ENCODE measurements at places on chromosomes 1 and 21.

DNA sequence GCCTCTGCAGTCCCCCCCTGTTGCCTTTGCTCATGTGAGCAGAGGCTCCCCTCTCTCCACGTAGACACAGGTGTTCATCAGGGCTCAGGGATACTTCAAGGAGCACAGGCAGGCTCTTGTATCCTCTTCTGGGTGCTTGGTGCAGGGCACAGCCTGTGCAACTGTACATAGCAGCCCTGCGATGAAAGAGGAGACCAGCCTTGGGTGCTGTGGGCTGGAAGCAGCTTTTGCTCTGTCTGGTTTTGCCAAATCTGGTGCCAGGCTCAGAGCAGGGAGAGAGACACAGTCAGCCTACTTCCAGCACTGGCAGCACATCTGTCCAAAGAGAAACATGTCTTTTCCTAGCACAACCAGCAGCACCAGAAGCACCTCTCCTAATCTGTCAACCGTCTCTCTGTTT, 132.1 kb downstream of the ETS2 start:
- peak overlapping the region; percentile 47 for H3K27ac ChIP-seq
- peaks cover 6% of the 10 kb centered on the region for H3K27me3 ChIP-seq
- peaks cover 3% of the 10 kb centered on the region for H3K36me3 ChIP-seq

DNA sequence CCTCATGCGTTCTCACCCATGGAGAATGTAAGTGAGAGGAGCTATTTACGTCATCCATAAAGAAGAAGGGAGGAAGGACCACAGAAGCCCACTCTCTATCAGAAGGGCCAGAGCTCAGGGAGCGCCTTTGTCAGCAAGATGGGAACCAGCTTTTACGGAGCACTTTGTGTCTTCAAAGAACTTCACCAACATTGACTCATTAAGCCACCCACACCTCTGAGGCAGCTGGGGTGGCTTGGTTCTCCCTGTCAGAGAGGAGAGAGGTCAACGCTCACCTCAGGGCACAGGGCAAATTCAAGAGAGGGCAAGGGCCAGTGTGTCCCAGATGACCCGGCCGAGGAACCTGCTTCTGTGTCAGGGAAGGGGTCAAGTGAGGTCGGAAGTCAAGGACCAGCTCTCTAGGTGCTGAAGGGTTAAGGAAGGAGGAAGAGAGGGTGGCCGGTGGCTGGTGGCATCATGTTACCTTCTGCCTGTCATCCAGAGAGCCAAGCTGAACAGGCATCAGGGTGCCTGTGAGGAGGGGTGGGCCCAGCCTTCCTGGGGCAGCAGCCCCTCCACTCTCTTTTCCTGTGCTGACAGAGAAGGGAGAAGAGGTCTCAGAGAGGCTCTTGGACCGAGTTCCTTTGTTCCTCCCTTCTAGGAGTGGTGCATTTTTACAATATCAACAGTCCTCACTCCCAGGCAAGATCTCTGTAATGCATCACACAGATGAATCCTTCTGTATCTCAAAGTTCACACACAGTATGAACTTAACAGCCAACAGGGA, 109.0 kb downstream of the ETS2 start:
- H3K27me3 ChIP-seq, result peaks cover 30% of the 10 kb centered on the region
- DNase-seq, result no peak
- no peak overlapping the region for H3K4me3 ChIP-seq
- H3K4me1 ChIP-seq, result no peaks in the 10 kb centered on the region

GRCh38 chr1:186536273-186536890, 75.5 kb upstream of the PDC start:
- no peaks in the 10 kb centered on the region for H3K36me3 ChIP-seq
- H3K4me3 ChIP-seq, result no peak overlapping the region
- peaks cover 8% of the 10 kb centered on the region for H3K27me3 ChIP-seq

GRCh38 chr1:160068225-160068624, 1.7 kb downstream of the KCNJ10 start:
- H3K27ac ChIP-seq, result no peak overlapping the region
- H3K36me3 ChIP-seq, result peaks cover 4% of the 10 kb centered on the region
- H3K4me3 ChIP-seq, result no peak overlapping the region
- peaks cover 11% of the 10 kb centered on the region for H3K4me1 ChIP-seq
- no peak for DNase-seq

DNA sequence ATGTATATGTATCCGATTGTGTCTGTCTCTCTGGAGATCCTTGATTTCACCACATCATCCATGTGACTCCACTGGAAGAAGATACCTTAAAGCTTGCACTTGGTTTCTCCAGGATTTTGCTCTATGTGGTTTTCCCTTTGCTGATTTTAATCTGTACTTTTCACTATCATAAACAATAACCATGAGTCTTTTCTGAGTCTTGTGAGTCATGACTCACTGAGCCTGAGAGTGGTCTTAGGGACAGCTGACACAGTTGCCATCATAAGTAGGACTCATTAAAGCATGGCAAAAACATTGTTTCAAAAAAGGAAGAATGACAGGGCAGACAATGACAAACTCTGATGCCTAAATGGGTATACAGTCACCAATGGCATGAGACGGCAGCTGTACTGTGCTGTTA, 226.2 kb downstream of the AKT3 start:
- H3K27ac ChIP-seq, result no peak overlapping the region
- H3K4me3 ChIP-seq, result no peak overlapping the region
- H3K4me1 ChIP-seq, result peaks cover 10% of the 10 kb centered on the region

DNA sequence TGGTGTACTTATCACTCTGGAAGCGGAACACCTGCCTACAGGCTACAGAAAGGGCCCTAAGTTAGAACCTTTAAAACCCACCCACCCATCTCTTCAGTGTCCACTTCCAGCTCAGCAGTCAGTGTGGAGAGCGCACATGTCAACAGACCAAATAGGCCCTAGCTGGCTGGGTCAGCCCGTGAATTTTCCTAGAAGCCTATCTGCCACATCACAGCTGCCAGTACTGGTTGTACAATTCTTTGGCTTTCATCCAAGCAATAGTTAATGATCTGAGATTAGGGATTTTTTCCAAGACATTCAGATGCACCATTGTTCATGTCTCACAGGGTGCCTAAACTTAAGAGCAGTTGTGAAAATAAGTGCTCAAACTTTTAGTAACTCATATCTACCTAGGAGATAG, 197.1 kb downstream of the KCNK2 start:
- no peaks in the 10 kb centered on the region for H3K36me3 ChIP-seq
- H3K27me3 ChIP-seq, result no peaks in the 10 kb centered on the region
- H3K27ac ChIP-seq, result no peak overlapping the region
- H3K4me3 ChIP-seq, result no peak overlapping the region
- DNase-seq, result no peak
- H3K4me1 ChIP-seq, result no peaks in the 10 kb centered on the region

- peaks cover 7% of the 10 kb centered on the region for H3K36me3 ChIP-seq
- H3K4me1 ChIP-seq, result no peaks in the 10 kb centered on the region
- H3K4me3 ChIP-seq, result no peak overlapping the region
- H3K27ac ChIP-seq, result no peak overlapping the region
- peaks cover 11% of the 10 kb centered on the region for H3K27me3 ChIP-seq
- no peak for DNase-seq
Measured at GRCh38 chr21:41975391-41976272, 21.8 kb upstream of the C2CD2 start.

- H3K36me3 ChIP-seq, result no peaks in the 10 kb centered on the region
- no peak overlapping the region for H3K27ac ChIP-seq
- H3K4me1 ChIP-seq, result no peaks in the 10 kb centered on the region
- no peak overlapping the region for H3K4me3 ChIP-seq
Measured at GRCh38 chr21:23639721-23640120, 1967.6 kb downstream of the MRPL39 start.

DNA sequence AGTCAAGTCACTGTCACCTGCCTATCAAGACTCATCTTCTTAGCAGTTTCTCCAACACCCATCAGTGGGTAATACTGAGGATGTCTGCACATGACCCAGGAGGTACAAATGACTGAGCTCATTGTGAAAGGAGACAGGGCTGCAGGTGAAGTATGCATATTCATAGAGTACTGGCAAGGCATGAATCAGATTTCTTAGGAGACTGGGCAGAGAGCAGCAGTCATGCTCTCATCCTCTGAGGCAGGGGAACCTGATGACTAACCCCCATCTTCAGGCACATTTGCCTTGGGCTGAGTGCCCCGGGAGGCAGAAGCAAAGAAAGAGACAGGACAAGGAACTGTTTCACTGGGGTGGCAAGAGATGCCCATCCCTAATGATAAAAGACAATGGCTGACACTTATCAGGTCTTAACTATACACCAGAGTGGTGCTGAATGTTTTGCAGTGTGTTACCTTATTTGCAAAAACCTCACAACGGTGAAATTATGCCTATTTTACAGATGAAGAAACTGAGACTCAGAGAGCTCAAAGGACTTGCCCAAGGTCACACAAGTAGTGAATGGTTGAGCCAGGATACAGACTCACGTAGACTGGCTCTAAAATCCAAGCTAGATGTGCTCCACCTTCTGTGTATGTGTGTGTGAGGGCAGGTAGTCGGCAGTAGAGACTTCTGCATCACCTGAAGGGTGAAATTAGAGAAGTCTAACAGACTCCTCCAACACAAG, 9.2 kb upstream of the GRHL3 start:
- H3K27me3 ChIP-seq, result peaks cover 39% of the 10 kb centered on the region
- no peak for DNase-seq

GRCh38 chr21:35106246-35106835, 57.2 kb upstream of the RUNX1 start:
- no peaks in the 10 kb centered on the region for H3K36me3 ChIP-seq
- H3K4me3 ChIP-seq, result no peak overlapping the region

DNA sequence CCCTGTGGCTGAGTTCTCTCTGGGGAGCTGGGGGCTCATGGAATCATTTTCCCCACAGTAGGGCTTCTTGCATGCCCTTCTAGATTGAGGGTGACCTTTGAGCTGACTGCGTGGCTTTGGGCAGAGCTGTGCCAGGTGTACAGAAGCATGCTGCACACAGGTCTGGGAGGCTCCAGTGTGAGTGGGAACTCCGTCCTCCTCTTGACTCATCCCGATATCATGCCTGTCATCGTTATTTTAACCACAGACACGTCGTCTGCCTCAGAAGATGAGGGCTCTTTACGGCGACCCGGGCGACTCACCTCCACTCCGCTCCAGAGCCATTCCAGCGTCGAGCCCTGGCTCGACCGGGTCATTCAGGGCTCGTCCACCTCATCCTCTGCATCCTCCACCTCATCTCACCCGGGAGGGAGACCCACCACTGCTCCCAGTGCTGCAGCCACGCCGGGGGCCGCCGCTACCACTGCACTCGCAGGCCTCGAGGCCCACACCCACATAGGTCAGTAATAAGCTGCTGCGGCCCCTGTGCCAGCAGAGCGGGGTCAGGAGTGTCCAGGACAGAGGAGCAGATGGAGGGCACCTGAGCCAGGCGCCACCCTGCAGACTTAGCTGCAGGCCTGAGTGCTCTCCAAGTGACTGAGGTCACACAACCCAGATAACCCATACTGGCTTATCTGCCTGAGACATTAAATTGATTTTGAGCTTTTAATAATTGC, 39.8 kb downstream of the DIP2A start:
- no peaks in the 10 kb centered on the region for H3K27me3 ChIP-seq
- DNase-seq, result no peak
- H3K4me3 ChIP-seq, result no peak overlapping the region

GRCh38 chr1:225361176-225361575, 66.7 kb downstream of the LBR start:
- H3K36me3 ChIP-seq, result no peaks in the 10 kb centered on the region
- no peak for DNase-seq
- no peaks in the 10 kb centered on the region for H3K4me1 ChIP-seq
- peaks cover 48% of the 10 kb centered on the region for H3K27me3 ChIP-seq

DNA sequence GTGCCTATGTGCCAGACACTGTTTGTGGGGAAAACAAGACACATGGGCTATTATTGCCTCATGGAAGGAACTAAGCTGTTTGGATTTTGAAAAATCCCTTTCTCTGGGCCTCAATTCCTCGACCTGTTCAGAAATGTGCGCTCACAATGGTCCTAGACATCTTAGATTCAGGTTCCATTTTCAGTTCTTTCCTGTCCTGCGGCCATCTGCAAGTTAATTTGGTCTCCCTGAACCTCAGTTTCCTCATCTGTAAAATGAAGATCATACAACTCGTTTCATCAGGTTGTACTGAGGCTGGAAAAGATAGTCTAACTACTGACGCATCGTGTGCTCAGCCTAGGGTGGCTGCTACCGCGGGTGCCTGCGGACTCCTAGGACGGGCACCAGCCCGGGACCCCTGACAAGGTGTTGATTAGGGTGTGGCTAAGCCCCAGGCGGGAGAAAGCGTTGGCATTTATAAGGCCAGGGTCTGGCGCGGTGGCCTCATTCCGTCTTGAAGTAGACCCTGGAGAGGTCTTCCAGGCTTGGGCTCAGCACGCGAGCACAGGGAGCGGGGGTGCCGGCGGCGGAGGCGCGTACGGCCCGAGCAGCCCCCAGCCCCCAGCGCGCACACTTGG, 493 bp upstream of the ELOA start:
- peaks cover 37% of the 10 kb centered on the region for H3K4me1 ChIP-seq
- peak overlapping the region; percentile 91 for H3K4me3 ChIP-seq
- DNase-seq, result no peak
- peak overlapping the region; percentile 97 for H3K27ac ChIP-seq

DNA sequence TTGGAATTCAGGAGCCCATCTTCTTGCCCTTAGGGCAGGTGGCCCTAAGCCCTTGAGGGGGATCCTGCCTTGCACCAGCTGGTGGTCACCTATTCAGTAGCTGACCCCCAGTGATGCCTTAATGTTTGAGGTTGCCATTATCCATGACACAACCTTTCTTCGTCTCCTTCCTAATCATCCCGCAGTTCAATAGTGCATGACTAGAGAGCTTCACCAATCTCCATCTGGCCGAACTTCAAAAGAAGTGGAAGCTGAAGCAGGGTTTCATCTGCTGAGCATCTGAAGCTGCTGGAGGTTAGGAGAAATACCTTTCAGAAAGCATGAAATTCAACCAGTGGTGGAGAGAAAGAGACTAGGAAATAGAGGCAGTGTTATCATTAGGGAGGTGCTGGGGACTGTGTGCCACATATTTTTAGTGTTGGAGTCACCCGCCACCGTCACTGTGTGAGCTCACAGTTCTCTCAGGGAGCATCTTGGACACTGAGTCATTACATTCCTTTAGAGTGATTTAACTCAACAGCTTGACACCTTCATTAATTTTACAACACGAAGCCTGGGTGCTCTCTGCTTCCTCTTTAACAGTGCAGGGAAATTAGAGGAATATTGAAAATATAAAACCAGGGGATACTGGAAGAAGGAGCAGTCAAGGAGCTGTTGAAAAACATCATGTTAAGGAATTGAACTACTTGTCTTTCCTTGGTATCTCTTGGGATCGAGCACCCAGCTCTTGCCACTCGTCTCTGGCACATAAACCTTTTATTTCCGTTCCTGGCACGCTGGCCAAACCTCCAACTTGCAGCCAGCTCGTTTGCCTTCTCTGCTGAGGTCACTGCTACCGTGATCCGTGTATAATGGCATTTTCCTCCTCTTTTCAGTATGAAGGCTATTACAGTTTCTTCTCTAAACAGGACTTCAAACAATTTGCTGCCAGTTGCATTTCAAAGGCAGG, 53.6 kb downstream of the PEX14 start:
- no peak overlapping the region for H3K4me3 ChIP-seq
- peaks cover 32% of the 10 kb centered on the region for H3K4me1 ChIP-seq
- H3K36me3 ChIP-seq, result peaks cover 17% of the 10 kb centered on the region
- no peak for DNase-seq
- no peaks in the 10 kb centered on the region for H3K27me3 ChIP-seq
